Transverse colon (tissue), 4 donors: ENCODE measurements at places on chromosomes 3 and 15. TPM values are rescaled to one million over a fixed set of nuclear protein-coding genes. Genes with fewer than 3 reads are reported as not detected.

Gene TNFSF10
- 135 TPM for total RNA-seq

Gene SOX14
- total RNA-seq, result not detected

DNA sequence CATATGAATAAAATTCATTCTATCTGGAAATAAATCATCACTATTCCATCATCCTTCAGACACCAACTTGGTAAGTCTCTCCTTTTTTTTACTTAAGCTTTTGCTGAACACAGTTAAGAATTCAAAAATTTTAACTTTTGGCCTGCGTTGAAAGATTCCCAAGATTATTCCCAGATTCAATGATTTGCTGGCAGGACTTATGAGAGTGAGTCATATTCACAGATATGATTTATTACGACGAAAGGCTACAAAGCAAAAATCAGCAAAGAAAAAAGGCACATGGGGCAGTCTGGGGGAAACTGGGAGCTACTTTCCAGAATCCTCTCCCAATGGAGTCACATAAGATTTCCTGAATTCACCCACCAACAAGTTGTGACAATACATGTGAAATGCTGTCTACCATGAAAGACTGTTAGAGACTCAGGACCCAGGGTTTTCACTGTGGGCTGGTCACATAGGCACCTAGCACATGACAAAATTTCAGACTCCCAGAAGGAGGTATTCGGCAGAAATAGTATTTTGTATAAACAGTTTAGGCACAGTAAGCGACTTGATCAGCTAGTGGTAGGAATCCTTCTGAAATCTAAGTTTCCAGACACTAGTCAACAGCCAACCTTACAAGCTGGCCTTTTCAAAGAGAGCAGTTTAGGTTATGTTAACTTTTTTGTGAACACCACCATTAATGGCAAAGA is 82.1 kb downstream of the DLG1 start:
- no peak overlapping the region for H3K27ac ChIP-seq
- H3K4me1 ChIP-seq, result peaks cover 21% of the 10 kb centered on the region
- no peak for DNase-seq
- no peak overlapping the region for H3K4me3 ChIP-seq
- H3K36me3 ChIP-seq, result no peaks in the 10 kb centered on the region

Gene CYP8B1
- total RNA-seq, result not detected

DNA sequence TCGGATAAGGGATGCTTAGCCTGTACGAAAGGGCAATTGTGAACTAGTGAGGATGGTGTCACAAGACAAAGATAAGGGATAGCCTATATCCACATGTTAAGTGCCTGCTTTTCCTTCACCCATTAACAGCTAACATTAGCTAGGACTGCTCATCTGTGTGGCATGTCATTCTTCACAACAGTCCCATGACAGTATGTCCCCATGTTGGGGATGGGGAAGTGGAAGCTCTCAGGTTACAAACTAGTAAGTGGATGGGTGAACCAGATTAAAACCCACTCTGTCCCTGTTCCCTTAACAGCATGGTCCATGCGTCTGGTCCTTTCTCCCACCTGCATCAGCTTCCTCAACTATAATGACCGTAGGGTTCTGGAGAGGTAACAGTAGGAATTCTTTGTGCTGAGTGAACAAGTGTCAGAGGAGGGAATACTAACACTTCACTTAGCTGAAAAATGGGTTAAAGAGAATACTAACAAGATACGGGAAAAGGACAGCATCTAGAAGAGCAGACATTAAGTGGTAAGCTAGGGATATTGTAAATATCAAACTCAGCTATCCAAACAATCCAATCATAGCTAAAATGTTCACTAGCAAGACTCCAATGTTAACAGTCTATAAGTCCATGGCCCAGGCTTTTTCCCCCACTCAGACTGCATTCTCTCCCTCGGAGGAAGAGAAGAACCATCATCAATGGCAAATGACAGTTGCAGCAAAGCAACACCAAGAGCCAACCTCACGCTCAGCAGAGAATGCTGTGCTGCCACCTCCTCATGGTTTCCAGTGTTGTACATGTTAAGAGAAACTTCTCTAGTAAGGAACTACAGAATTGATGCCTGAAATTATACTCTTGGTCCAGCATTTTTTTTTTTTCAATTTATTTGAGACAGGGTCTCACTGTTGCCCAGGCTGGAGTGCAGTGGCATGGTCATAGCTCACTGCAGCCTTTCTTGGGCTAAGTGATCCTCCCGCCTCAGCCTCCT is 5.0 kb downstream of the RPLP1 start:
- peaks cover 27% of the 10 kb centered on the region for H3K4me1 ChIP-seq
- H3K36me3 ChIP-seq, result no peaks in the 10 kb centered on the region
- H3K4me3 ChIP-seq, result no peak overlapping the region
- H3K27me3 ChIP-seq, result no peaks in the 10 kb centered on the region
- no peak for DNase-seq

DNA sequence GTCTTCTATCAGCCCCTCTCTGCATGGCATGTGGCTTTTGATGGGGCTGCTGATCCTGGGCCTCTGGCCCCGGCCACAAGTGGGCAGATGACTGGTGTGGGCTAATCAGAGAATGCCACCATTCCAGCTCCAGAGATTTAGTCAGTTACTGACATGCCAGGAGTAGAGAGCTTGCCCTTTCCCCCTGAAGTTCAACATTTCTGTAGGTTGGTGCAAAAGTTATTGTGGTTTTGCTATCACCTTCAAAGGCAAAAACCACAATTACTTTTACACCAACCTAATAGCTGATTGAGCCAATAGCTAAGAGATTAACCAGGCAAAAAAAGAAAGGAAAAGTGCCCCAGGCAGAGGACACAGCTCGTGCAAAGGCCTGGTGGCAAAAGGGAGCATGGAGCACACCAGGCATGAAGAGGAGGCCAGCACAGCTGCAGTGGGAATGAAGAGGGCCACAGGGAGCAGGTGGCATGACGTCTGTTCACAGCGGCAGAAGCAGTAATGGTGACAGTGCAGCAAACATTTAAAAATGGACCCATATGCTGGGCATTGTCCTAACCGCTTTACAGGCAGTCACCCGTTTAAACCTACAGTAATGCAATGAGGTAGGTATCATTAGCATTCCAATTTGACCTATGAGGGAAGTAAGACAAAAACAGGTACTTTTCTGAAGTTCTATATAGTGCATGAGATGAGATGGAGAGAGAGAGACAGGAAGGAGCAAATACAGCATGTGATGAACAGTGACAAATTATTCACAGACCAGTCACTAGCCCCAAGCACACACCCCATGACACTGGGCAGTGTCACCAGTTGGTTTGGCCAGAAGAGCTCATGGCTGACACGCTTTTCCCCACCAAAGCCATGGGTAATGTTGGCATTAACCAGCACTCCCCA is 373.0 kb upstream of the PROK2 start:
- H3K27me3 ChIP-seq, result no peaks in the 10 kb centered on the region
- H3K27ac ChIP-seq, result no peak overlapping the region
- peaks cover 35% of the 10 kb centered on the region for H3K4me1 ChIP-seq
- no peaks in the 10 kb centered on the region for H3K36me3 ChIP-seq
- H3K4me3 ChIP-seq, result no peak overlapping the region
- no peak for DNase-seq

- H3K36me3 ChIP-seq, result no peaks in the 10 kb centered on the region
- peak overlapping the region; percentile 96 for H3K27ac ChIP-seq
- H3K4me3 ChIP-seq, result peak overlapping the region; percentile 93
- DNase-seq, result no peak
- peaks cover 55% of the 10 kb centered on the region for H3K4me1 ChIP-seq
These were observed 2.4 kb downstream of the SIAH2 start for GRCh38 chr3:150760431-150761200.

Gene GPR171
- 6.8 TPM for total RNA-seq

Gene TMC3
- 0.14 TPM for total RNA-seq

DNA sequence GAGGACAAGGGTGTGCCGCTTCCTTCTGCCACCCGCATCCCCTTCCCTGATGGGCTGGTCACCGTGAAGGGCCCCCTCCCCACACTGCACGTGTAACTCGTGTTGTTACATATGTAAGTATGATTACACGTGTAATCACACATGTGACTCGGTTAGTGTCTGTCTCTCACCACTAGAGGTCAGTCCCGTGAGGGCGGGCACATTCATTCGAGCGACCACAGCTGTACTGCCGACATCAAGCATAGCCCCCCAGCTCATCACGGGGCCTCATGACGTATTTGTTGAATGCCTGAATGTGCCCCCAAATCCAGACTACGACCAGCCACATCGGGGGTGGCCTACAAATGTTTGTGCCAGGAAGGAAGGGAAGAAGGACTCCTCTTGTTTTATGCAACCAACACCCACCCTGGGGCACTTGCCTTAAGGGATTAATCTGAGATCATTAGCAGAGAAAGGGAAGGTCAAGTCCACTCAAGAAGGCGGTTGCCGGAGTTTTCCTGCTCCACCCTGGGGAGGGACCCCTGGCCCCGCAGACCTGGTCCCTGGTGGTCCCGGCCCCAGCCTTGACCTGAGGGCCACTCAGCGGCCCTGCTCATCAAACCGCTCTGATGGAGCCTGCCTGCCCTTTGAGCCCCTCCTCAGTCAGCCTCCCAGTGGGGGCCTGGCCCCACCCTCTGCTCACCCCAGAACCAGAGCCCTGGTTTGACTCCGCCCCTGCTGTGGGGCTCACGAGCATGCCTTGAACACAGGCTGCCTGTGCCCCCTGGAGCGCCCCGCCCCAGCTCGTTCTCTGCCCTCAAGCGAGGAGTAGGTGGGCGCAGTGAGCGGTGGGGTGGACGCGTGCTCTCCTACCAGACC is 52.8 kb downstream of the RGMA start:
- no peak for DNase-seq
- no peak overlapping the region for H3K27ac ChIP-seq
- H3K27me3 ChIP-seq, result no peaks in the 10 kb centered on the region
- no peaks in the 10 kb centered on the region for H3K36me3 ChIP-seq

DNA sequence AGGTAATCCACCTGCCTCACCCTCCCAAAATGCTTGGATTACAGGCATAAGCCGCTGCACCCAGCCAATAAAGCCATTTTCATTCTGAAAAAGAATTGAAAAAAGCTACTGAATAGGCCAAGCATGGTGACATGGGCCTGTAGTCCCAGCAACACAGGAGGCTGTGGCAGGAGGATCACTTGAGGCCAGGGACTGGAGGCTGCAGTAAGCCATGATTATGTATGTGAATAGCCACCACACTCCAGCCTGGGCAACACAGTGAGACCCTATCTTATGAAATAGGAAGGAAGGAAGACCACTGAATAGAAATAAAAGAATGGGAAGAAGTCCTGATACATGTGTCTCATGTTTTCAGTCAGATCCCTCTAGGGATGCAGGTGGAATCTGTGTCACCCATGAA is 36.0 kb upstream of the SEMA4B start:
- H3K4me3 ChIP-seq, result no peak overlapping the region
- DNase-seq, result no peak
- peaks cover 50% of the 10 kb centered on the region for H3K4me1 ChIP-seq
- H3K27ac ChIP-seq, result peak overlapping the region; percentile 84
- no peaks in the 10 kb centered on the region for H3K27me3 ChIP-seq

Gene ANKRD63
- not detected for total RNA-seq

DNA sequence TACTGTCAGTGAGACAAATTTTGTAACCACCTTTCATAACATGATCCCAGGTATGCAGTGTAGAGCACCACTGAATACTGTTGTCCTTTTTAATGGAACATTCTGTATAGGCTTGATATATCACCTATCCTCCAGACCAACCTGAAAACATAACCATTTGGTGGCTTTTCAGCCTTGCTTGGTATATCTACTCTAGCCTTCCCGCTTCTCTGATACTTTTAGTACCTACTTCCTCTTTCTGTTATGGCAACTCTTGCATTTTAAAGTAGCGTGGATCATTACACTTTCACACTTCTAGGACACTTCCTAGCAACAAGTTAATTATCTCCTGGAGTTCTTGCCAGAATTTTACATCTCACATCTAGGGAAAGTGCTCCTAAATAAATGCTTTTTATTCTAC is 226.6 kb upstream of the ROBO1 start:
- no peaks in the 10 kb centered on the region for H3K4me1 ChIP-seq
- no peak for DNase-seq
- H3K27ac ChIP-seq, result no peak overlapping the region
- H3K27me3 ChIP-seq, result no peaks in the 10 kb centered on the region

Gene LRRIQ4
- not detected for total RNA-seq

GRCh38 chr3:16816048-16816780 is 68.5 kb upstream of the PLCL2 start:
- no peaks in the 10 kb centered on the region for H3K36me3 ChIP-seq
- DNase-seq, result no peak
- H3K27ac ChIP-seq, result no peak overlapping the region

Gene FGF12
- not detected for total RNA-seq

GRCh38 chr3:194142156-194142910 is 6.4 kb downstream of the HES1 start:
- H3K4me3 ChIP-seq, result peak overlapping the region; percentile 56
- no peaks in the 10 kb centered on the region for H3K27me3 ChIP-seq
- H3K27ac ChIP-seq, result peak overlapping the region; percentile 97
- H3K4me1 ChIP-seq, result peaks cover 18% of the 10 kb centered on the region
- no peak for DNase-seq

DNA sequence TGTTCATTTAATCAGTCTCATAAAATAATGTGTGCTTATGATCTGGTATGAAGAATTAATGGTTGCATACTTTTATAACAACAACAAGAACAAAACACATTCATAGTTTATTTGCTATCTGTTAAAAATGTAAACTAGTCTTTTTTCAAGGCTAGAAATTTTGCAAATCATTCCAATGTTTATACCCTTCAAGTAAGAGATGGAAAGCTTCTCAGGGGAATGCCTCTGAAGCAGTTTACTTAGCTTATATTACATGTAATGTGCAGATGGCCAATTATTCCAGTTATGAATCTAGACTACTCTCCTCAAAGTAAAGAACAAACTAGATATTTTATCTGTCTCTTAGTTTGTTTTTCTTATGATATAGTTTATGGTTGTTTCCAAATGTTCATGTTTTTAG is 575.4 kb downstream of the NAALADL2 start:
- H3K4me3 ChIP-seq, result no peak overlapping the region
- DNase-seq, result no peak
- H3K4me1 ChIP-seq, result no peaks in the 10 kb centered on the region
- no peaks in the 10 kb centered on the region for H3K27me3 ChIP-seq

- peak; percentile 29 for DNase-seq
- H3K4me3 ChIP-seq, result no peak overlapping the region
- H3K27ac ChIP-seq, result peak overlapping the region; percentile 50
- no peaks in the 10 kb centered on the region for H3K27me3 ChIP-seq
- H3K36me3 ChIP-seq, result no peaks in the 10 kb centered on the region
- H3K4me1 ChIP-seq, result no peaks in the 10 kb centered on the region
These were observed 273.3 kb upstream of the ICE2 start for GRCh38 chr15:60751985-60752952.

Gene DNAH12
- total RNA-seq, result not detected
